ENCODE measurements at places on chromosomes 6 and 20.

DNA sequence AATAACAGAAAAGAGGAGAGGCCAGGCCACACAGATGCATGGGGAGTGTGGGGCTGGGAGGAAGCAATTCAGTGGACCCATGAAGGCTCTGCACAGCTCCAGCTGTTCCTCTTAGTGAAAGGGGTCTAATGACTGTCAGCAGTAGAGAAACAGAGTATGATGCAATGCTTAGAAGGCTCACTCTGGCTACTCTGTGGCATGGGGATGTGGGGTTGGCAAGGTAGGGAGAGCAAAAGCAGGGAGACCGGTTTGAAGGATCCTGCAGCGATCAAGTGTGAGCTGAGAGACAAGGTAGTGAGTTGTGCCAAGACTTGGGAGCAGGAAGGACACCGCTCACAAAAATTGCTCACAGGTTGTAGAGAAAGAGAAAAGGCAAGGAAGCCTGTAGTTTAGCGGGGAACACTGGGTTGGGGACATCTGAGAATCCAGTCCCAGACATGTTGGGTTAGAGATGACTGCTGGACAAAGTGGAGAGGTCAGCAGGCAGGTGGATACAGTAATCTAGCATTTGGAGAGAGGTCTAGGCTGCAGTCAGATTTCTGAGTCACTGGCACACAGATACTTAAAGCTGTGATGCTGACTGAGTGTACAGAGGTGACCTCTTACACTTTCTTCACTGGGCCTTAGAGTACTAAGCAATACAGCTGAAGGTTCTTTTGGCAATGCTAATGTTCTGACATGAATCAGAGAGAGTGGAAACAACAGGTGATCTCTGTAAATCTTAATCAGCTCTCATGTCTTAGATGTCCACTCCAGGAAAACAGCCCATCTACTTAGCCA lies 27.1 kb downstream of the NAPB start:
- no peak for DNase-seq

DNA sequence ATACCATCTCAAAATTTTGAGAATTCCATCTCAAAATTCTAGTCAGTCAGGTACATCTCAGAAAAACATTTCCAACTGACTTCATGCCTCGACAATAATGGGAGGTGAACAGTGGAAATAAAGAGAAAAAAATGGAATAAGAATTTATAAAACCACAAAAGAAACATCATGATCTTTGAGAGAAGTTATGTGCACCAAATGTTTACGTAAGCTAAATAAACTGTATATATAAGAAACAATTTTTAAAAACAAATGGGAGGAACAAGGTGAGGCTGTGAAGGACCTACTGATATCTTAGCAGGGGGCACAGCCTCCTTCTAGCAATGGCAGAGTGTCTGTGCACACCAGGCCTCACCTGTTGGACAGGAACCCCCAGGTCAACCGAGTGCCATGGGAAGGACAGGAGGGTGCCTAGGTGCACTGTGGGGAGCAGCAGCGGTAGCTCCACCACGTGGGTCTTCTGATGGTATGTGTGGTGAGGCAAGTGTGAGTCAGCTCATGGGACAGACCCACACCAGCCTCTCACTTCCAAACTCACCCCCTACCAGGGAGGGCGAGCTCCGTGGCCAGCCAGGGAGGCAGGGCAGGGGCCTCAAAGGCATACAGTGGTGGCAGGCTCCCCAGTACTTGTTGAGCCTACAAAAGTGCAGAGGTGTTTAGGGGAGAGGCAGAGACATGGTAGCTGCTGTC lies 23.2 kb downstream of the DIDO1 start:
- no peak for DNase-seq

DNA sequence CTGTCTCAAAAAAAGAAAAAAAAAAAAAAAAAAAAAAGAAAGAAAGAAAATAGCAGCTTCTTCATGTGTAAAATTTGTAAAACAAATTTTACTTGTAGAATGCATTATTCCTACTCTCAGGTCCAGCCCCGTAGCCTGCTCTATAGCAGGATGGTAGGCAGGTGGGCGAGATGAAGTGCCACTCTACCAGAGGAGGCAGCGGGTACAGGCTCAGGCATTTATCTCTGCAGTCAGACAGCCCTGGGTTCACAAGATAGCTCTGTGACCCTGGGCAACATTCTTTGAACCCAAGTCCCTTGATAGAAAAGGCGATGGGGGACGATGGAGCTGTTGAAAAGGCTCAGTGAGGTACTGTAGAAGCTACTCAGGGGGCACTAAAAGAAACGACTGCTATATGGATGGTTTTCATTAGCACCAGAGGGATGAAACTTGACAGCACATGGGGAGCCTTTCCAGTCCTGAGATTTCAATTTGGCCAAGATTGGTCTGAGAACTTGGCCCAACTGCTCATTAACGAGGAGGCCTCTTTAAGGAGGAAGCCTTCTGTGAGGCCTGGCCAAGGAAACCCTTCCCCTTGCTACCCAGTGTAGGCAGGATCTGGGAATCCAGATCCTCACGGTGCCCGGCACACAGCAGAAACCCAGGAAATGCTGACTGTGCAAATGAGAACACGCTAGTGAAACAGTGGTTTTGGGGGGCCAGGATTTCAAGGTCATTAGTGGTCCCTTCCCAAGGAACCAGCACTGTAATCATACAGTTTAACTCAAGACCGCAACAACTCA lies 63.1 kb downstream of the MYH7B start:
- DNase-seq = no peak

DNA sequence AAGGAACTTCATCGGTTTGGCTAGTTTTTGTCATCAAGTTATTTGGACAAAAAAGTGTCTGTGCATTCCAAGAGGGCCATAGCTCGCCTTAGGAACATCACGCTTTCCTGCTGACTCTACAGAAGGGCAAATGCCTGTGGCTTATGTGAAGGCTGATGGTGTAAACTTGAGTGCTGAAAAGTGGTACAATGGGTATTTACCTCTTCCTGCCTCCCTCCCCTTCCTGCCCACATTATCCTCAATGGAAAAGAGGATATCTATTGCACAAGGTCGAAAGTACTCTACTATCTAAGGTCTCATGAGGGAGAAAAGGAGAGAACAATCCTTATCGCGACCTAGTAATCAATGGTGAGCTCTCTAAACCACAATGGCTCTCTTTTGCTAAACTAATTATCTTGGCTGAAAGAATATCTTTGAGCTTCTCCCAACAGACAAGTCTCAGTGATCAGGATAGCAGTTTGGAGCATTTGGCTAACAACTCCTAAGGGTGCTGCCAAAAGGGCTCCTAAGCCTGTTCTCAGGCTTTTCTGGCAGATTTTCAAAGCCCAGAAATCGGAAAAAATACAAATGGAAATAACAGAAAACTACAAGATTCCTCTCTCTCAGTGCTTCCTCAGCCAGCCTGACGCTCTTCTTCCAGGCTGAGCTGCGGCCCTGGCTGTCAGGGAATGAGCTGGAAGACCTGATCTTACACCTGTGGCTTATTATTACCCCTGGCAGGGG lies 42.6 kb upstream of the ENPP1 start:
- DNase-seq = no peak

DNA sequence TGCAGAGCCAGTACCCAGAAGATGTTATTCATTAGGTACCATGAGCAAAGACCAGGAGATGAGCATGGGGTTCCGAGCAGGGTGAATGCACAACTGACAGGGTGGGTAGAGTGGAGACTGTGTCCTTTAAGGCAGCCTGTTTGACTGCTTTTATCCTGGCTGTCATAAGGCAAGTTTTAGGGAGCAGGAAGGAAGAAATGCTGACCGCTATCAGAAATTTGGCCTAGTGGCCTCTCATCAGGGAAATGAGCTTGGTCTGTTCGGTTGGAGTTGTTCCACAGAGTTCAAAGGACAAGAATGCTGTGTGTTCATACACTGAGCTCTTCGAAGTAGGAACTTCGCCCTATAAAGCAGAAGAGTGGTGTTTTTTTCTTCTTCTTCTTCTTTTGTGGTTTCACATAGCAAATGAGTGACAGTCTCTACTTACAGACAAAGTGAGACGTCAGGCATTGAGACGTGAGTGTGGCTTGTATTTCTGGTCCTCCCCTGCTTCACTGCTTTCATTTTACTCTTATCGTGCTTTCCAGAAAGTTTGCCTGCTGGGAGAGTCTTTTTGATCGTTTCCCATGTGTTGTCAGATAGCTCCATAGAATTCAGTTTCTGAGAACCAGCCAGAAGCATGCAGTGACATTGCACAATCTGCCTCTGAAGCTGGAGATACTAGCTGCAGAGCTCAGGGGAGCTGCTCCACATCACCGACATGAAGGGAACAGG lies at the start of gene CASS4:
Gene CASS4 (plus strand): TSS at position 502 of the 714 bp plus-strand sequence. CDS start 199 bp downstream, at position 701.
- DNase-seq = no peak

- DNase-seq = no peak
Observed at GRCh38 chr20:2469991-2470422, 582 bp downstream of the SNRPB start.
